NCI-H187 treated with DMSO at 0.1 percent for 48 hours (cell line): ENCODE measurements at places on chromosomes 11 and 22.

DNA sequence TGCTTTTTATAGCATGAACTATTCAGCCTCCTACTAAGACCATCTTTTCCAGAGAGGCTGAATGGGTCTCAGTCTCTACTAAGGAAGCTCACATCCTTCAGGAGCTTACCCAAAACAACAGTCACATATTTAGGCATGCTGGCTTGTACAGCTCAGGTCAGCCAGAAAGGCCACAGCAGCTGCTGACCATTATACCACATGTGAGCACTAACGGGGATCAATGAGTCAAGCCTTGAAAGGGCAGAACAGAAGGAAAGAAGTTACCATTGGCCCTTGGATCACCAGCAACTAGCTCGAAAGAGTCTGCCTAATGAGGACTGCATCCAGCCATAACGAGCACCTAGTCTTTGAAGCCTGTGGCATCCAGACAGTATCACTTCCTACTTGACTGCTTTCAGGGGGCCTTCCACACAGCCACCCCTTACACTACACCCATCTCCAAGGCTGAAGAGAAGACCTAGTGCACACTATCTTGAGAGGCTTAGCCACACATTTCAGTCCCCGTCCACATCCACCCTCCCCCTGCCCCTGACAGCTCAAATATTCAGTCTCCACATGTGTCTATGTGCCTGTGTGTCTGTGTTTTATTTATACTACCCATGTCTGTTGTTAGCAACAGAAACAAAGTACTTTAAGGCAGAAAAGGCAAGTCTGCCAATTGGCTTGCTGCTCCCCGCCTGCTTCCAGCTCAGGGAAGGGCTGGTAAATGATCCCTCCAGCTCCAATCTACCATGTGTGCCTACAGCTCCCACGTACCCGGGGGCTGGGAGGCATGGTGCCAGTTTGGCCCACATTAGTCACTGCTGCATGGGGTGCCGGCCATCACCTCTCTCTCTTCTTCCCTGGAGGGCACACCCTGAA lies 95.5 kb downstream of the RPL27A start:
- DNase-seq, result no peak

DNA sequence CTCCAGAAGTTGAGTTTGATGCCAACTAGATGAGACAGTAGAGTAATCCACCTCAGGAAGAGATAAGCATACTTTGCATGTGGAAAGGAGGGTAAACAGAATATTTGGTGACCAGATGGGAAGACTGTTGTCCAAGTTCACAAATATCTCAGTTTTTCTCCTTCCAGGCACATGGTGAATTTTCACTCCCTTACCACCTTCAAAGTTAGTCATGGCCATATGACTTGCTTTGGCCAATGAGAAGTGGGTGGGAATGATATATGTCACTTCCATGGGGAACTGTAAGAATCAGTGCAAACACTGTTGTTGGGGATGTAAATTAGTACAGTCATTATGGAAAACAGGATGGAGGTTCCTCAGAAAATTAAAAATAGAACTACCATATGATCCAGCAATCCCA lies 105.8 kb downstream of the SPATA19 start:
- DNase-seq, result no peak

DNA sequence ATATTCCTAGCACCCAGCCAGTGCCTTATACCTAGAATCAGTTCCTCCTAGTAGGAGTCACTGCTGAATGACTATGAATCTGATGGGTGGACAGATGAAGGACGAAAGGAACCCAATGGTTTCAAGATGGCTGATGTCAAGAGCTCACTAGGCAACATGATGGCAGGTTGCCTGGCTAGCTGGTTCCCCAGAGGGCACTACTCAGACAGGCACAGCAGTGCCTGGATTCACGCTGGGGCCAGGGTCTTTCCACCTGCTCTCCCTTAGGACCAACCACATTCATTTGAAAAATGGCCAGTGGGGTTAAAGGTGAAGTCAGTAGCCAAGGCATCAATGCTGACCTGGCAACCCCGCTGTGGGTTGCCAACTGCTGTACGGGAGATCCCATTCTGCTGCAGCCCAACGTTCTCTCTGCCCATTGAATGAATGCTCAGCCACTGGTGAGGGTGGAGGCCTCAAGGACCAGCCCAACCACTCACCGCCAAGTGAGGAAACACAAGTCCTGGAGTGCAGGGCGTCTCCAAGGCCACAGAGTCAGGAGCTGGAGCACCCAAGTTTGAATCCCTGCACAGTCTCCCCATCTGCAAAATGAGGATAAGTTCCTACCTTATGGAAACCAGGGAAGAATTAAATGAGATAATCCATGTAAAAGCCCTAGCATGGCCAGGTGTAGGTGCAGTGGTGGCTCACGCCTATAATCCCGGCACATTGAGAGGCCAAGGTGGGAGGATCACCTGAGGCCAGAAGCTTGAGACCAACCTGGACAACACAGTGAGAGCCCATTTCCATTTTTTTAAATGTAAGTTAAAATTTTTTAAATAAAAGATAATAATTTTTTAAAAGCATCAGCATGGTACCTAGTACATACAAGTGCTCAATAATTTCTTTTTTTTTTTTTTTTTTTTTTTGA lies 12.4 kb downstream of the MYH9 start:
- no peak for DNase-seq

DNA sequence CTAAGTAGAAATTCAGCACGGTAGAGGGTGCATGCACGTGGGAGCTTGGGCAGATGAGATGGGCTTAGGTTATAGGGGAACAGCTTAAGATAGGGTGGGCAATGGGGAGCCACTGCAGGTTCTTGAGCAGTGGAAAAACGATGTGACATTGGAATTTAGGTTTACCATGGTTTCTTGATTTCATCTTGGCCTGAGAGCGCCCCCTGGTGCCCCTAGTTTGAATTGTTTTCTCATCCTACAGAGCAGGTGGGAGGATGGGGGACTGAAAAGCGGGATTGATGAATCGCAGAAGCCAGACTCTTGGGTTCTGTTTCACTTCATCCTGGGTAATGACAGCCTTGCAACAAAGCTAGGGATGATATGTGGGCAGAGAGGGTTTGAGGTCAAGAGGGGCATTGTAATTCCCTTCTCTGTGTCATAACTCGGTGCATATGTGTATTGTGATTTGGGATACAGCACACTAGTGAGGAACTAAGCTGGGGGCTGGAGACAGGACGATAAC lies 6.7 kb upstream of the MCAM start:
- no peak for DNase-seq

DNA sequence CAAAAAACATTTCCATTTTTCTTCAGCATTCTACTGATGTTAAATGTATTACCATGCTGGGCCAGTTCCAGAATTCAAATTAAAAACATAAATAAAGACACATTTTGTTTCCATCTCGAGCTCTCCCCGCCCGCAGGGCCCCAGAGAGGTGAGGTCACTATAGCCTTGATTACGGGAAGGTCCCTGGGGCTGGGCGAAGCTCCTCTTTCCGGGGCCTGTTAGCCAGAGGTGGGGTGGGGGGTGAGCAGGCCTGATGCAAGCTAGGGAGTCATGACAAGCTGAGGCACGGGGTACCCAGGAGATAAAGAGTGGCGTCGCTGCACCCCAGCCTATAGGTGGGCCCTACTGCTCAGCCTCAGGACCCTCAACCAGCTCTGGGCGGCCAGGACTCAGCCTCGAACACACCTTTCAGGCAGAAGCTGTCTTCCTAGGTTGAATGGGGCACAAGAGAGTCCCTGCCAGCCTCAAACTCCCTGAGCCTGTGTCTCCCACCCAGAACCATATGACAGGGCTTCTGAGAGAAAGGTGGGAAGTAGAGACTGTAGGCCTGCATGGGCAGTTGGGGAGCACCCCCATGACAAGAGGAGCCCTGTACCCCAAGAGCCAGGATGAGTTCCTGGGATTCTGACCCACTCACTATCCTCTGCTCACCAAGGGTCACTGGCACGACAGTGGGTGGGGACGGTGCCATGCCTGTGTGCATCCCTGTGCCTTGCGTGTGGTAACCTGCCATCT lies 34.8 kb downstream of the KCNQ1OT1 start:
- DNase-seq, result no peak

DNA sequence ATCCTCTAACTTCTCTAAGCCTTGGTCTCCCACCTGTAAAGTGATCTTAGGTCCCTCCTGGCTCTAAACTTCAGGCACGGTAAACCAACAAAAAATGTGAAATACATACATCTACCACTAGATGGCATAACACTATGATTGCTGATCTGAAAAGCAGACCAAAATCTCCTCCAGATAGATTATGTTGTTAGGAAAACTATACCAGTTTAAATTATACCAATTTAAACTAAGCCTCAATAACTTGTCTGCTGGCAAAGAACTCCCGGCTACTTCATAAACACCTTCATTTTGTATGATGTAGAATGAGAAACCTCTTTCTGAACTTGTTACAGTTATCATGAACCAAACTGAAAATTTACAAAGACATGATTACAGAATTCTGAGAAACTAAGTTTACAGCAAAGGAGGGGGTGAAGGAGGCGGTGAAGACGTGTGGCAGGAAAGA lies 85.9 kb downstream of the SBF2 start:
- peak; percentile 19 for DNase-seq

DNA sequence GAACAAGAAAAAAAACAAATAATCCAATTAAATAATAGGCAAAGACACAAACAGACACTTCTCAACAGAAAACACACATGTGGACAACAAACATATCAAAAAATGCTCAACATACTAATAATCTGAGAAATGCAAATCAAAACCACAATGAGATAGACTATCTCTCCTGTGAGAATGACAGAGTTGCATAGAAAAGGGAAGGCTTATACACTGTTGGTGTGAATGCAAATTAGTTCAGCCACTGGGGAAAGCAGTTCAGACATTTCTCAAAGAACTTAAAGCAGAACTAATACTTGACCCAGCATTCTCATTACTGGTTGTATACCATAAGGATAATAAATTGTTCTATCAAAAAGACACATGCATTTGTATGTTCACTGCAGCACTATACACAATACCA lies 637.8 kb upstream of the LUZP2 start:
- no peak for DNase-seq

DNA sequence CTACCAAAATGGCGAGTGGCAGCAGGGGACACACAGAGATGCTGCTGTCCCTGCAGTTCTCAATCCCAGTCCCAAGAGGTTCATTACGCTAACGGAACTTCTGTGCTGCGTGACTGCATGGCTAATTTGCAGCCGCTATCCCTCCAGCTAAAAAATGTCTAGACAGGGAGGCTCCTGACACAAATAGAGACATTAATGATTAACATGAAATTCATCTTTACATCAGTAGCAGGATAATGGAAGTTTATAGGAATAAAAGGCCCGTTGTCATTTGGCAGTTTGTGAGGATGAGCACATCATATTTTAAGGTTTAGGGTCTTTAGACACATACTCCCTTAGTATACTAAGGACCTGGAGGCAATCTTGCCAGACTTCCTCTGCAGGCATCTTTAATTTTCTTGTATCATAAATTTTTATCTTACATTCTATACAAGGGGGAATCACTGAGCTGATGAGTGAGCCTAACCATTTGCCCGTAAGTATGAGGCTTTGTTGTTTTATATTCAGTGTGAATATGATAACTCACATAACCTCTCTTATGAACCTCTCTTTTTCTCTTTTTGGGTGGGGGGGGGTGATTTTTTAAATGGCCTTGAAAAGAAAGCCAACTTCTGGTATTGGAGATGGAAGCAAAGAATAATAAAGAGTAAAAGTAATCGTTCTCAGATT lies 99.8 kb upstream of the OR9G4 start:
- no peak for DNase-seq

- no peak for DNase-seq
These were observed 12.9 kb upstream of the RHOD start for GRCh38 chr11:67043572-67044349.

DNA sequence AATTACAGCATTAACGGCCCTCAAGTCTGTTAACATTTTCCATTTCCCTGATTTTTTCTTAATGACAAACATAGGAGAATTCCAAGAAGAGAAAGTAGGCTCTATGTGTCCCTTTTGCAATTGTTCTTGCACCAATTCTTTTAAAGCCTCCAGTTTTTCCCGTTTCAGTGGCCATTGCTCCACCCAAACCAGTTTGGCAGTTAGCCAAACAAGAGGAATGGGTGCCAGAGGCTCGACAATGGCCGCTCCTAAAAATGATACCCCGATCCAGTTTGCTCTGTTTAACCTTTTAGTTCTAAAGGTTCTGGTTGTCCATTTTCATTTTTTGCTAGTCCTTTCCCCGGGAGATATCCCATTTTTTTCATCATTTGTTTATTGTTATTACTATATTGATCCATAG lies 6.7 kb upstream of the DNAJB13 start:
- DNase-seq, result no peak

DNA sequence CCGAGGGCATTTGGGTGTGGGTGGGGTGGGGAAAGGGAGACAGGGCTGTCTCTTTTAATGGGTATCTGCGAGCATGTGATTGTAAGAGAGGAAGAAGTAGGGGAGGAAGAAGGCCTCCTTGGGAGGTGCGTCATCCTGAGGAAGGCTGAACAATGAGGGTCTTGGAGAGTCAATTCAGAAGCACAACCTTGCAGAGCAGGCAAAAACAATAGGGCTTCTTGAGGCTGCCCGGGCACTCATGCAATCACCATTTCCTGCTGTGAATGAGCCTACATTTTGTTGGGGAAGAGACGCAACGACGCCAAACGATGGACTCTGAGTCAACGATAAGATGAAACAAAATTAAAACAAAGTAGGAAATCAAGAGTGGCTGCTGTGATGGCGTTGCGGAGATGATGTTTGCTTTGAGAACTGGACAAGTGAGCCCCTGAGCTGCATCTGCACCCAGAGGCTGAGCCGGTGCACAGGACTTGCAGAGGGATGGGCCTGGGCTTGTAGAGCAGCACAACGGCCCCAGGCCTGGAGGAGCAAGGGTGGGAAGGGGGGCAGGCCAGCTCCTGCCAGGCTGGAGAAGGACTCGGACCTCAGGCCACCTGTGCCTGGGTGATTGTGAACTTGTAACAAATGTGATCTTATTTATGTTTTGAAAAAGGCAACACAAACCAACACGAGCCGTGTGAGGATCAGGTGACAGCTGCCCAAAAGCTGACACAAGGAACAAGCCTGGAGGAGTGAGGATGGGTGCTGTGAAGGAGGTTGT lies 92.3 kb upstream of the B3GAT1 start:
- DNase-seq, result no peak

- no peak for DNase-seq
These were observed 6.9 kb downstream of the OR52H1 start for GRCh38 chr11:5541427-5541826.

- DNase-seq, result no peak
These were observed 3.5 kb upstream of the LIF start for GRCh38 chr22:30250039-30250565.
